Ammon's horn (tissue), 1 donor: ENCODE measurements at places on chromosomes 7 and 10.

DNA sequence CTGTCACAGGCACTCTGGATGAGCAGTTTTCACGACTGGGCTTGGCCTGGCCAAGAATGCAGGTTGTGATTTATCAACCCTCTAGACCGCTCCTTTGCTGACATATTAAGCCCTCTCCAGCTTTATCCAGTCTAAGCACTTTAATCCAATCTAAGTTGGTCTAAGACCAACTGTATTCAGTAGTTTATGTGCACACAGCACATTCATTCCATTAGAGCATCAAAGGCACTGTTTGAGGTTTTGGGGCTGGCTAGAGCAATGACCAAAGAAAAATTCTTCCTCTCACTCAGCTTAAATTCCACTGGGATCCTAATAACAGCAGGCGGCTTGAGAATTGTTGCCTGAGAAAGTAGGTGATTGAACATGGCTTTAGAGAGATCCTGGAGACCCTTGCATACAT is 176.0 kb upstream of the INSYN2A start:
- DNase-seq = no peak

GRCh38 chr10:4725917-4726606 is 99.9 kb upstream of the AKR1E2 start:
- DNase-seq = no peak

DNA sequence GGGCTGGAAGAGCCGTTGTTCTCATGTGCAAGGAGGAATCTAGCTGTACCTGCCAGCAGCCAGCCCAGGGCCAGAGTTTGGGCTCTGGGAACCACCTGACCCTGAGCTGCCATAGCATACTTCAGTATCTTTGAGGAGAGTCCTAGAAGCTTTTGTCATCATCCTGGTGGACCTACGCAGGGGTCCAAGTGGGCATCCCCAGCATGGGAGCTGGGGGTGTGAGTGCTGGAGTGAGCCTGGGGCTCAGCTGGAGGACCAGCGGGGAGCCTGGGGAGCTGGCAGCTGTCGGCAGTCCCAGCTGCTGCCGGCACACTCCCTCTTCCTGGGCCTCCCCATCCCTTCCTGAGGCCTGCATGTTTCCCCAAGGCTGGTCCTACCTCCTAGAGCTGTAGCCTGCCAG is 32.5 kb downstream of the C10orf105 start:
- DNase-seq = no peak

DNA sequence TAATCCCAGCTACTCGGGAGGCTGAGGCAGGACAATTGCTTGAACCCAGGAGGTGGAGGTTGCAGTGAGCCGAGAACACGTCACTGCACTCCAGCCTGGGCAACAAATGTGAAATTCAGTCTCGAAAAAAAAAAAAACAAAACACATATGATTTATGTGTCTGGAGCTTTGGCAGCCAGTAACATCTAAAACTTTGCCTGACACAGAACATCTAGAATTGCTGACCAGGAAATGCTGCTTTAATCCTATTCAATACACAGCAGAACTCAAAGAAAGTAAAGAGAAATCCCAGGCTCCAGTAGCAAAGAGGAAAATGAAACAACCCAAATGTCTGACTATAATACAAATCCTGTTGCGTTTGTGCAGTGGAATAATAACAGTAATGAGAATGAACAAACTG is 4.5 kb upstream of the CCDC6 start:
- no peak for DNase-seq

GRCh38 chr10:77644557-77645243 is 7.1 kb upstream of the KCNMA1 start:
- DNase-seq = no peak

DNA sequence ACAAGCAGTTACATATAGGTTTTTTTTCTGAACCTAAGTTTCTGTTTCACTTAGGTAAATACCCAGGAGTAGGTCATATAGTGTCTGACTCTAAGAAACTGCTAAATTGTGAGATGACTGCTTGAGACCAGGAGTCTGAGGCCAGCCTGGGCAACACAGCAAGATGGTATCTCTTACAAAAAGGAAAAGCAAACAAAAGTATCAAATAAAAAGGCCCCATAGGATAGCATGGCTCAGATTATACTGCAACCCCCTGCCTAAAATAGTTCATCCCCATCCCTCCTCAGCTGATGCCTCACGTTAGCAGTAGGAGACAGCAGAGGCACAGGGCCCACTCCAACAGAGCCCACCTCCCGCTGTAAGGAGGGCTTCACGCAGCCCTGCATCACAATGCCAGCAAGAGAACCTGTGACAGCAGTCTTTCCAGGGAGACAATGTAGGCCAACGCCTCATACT is 90.3 kb downstream of the SRPK2 start:
- DNase-seq = no peak

GRCh38 chr10:36675458-36675880 is 449.9 kb upstream of the ANKRD30A start:
- no peak for DNase-seq

- peak; percentile 76 for DNase-seq
Measured at GRCh38 chr10:68231106-68231816, 652 bp downstream of the ATOH7 start.

- no peak for DNase-seq
Measured at GRCh38 chr7:33806298-33807154, 98.8 kb upstream of the BMPER start.

GRCh38 chr10:27658788-27659187 is 86.8 kb downstream of the MKX start:
- no peak for DNase-seq

GRCh38 chr10:70253878-70254765 is 20.9 kb upstream of the PPA1 start:
- DNase-seq = no peak
